ENCODE measurements at places on chromosomes 6 and 20.

DNA sequence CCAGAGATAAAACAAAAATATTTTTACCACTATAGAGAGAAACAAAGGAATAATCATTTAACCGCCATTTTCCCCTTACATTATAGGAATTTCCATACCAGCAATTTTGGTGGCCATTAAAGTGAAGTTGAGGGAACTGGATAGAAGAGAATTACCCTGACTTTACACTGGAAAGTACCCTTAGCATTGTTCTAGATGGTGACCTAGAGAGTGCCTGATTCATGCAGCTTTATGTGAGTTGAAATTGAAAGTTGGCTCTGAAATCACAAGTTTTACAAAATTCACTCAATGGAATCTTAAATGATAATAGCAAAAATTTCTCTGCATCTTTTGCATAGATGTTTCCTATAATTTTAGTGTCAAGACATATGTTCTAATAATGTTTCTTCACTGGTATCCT is 55.7 kb upstream of the PREP start:
- peak overlapping the region; percentile 54 for H3K4me3 ChIP-seq
- no peak for DNase-seq
- H3K36me3 ChIP-seq, result peaks cover 9% of the 10 kb centered on the region

DNA sequence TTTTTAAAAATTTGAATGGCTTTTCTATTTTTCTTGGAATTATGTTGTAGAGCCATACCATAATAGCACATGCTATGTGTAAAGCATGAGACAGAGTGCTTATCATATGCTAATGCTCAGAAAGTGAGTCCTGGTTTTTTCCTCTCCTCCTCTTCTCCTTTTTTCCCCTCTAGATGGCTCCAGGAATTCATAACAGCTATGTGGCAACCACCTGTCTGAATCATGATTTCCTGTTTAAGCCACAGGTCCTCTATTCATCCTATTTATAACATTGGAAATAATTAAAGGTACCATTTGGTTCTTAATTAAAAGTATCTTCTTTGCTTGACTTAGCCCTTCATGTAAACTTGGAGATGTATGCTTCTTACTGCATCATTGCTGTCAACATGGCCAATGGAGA is 260.0 kb upstream of the MAP3K7 start:
- no peak overlapping the region for H3K4me3 ChIP-seq
- no peak overlapping the region for H3K27ac ChIP-seq
- no peaks in the 10 kb centered on the region for H3K36me3 ChIP-seq
- no peaks in the 10 kb centered on the region for H3K4me1 ChIP-seq
- H3K27me3 ChIP-seq, result no peaks in the 10 kb centered on the region

- no peaks in the 10 kb centered on the region for H3K36me3 ChIP-seq
- no peak for DNase-seq
- H3K27me3 ChIP-seq, result peaks cover 4% of the 10 kb centered on the region
- H3K4me1 ChIP-seq, result no peaks in the 10 kb centered on the region
- no peak overlapping the region for H3K4me3 ChIP-seq
These were observed 9.5 kb downstream of the DAAM2 start for GRCh38 chr6:39801456-39802251.

- DNase-seq, result no peak
- no peak within 1 kb of the TSS for H3K27ac ChIP-seq
- peaks cover 23% of the 10 kb centered on the region for H3K4me1 ChIP-seq
- H3K4me3 ChIP-seq, result peak within 1 kb of the TSS; percentile 74
- peaks cover 3% of the 10 kb centered on the region for H3K36me3 ChIP-seq
These were observed at the start of gene EBF4 for GRCh38 chr20:2692036-2692885. TSS of gene EBF4 (plus strand) at chr20:2692780. CDS start at chr20:2693646, 866 bp downstream.

- H3K36me3 ChIP-seq, result peaks cover 67% of the 10 kb centered on the region
- H3K4me1 ChIP-seq, result no peaks in the 10 kb centered on the region
- no peak overlapping the region for H3K4me3 ChIP-seq
- no peaks in the 10 kb centered on the region for H3K27me3 ChIP-seq
These were observed 32.6 kb downstream of the TM9SF4 start for GRCh38 chr20:32142088-32142487.

DNA sequence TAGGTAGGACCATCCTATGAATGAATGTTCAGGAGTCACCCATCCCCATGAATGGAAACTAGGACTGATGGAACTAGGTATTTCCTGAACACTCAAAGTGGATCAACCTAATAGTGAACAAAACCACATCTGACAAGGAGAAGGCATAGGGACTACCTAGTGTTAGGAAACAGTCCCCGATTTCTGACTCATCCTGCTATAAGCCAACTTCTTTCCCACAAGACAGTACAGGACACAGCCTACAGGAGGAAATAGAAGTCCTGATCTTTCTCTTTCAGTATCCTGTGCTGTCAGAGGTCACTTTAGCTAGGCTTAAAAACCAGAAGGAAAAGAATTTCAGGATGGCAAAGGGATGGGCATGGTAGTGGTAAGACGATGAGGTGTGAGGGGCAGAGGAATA is 19.5 kb upstream of the GMDS start:
- H3K36me3 ChIP-seq, result peaks cover 13% of the 10 kb centered on the region
- no peaks in the 10 kb centered on the region for H3K4me1 ChIP-seq
- no peak overlapping the region for H3K27ac ChIP-seq
- DNase-seq, result no peak
- H3K4me3 ChIP-seq, result no peak overlapping the region
- H3K27me3 ChIP-seq, result no peaks in the 10 kb centered on the region

- H3K27ac ChIP-seq, result peak within 1 kb of the TSS; percentile 77
- H3K4me1 ChIP-seq, result peaks cover 31% of the 10 kb centered on the region
- peak; percentile 86 for DNase-seq
- H3K4me3 ChIP-seq, result peak within 1 kb of the TSS; percentile 80
- peaks cover 10% of the 10 kb centered on the region for H3K36me3 ChIP-seq
These were observed at the start of gene ZBTB12 for GRCh38 chr6:31901953-31902643. TSS of gene ZBTB12 (minus strand) at chr6:31902086. CDS start at chr6:31901305, 781 bp downstream.

DNA sequence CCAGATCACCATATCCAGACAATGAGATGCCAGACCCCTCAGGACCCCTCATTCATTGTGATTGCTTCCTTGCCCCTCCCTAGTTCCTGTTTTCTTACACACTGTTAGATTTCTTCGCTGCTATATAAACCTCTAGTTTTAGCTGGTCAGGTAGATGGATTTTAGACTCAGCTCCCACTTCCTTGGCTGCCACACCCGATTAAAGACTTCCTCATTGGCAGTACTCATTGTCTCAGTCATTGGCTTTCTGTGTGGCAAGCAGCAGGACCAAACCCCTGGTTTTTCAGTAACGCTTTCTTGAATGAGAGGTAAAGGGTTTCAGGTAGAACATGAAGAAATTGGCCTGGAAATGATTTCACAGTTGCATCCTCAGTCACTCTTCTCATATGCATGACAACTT is 47.9 kb downstream of the QRSL1 start:
- H3K4me1 ChIP-seq, result no peaks in the 10 kb centered on the region
- no peak overlapping the region for H3K27ac ChIP-seq
- no peak overlapping the region for H3K4me3 ChIP-seq

Measured in activated CD8-positive, alpha-beta T cell treated with anti-CD3 and anti-CD28 coated beads, Interleukin-2, amount 10 ng/mL, durations not matched to agents 7 days and 5 days (primary cell).